ENCODE measurements at places on chromosomes 11 and 22. TPM values are rescaled to one million over a fixed set of nuclear protein-coding genes. Genes with fewer than 3 reads are reported as not detected.

KRTAP5-7 gene
- not detected for total RNA-seq

MMP27 gene
- total RNA-seq = not detected

- H3K27ac ChIP-seq = peak overlapping the region; percentile 60
- H3K27me3 ChIP-seq = no peaks in the 10 kb centered on the region
- H3K4me1 ChIP-seq = peaks cover 10% of the 10 kb centered on the region
- no peak for DNase-seq
- H3K4me3 ChIP-seq = no peak overlapping the region
These were observed 83.8 kb downstream of the ME3 start for GRCh38 chr11:86588566-86589090.

OR51E2 gene
- not detected for total RNA-seq

- H3K4me1 ChIP-seq = peaks cover 35% of the 10 kb centered on the region
- H3K36me3 ChIP-seq = no peaks in the 10 kb centered on the region
- DNase-seq = no peak
- H3K27ac ChIP-seq = no peak overlapping the region
- no peaks in the 10 kb centered on the region for H3K27me3 ChIP-seq
These were observed 48.8 kb downstream of the STIM1 start for GRCh38 chr11:3904228-3904627.

DNA sequence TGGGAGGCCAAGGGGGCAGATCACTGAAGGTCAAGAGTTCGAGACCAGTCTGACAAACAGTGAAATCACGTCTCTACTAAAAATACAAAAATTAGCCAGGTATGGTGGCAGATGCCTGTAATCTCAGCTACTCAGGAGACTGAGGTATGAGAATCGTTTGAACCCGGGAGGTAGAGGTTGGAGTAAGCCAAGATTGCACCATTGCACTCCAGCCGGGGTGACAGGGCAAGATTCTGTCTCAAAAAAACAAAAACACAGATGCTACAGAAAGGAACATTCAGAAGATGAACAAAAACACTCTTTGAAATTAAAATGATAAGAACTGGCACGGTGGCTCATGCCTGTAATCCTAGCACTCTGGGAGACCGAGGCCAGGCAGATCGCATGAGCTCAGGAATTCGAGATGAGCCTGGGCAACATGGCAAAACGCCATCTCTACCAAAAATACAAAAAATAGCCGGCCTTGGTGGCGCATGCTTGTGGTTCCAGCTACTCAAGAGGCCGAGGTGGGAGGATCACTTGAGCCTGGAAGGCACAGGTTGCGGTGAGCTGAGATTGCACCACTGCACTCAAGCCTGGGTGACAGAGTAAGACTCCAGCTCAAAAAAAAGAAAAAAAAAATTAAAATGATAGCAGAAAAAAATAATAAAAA, 8.5 kb downstream of the RAB6A start:
- no peak for DNase-seq
- no peak overlapping the region for H3K4me3 ChIP-seq
- no peaks in the 10 kb centered on the region for H3K27me3 ChIP-seq

- peaks cover 66% of the 10 kb centered on the region for H3K27me3 ChIP-seq
- peaks cover 7% of the 10 kb centered on the region for H3K4me1 ChIP-seq
- H3K36me3 ChIP-seq = no peaks in the 10 kb centered on the region
- peak; percentile 81 for DNase-seq
These were observed 10.9 kb downstream of the INS start for GRCh38 chr11:2149864-2150847.

GLB1L2 gene
- 17.1 TPM for total RNA-seq

NCAM1 gene
- total RNA-seq = 84.8 TPM

DNA sequence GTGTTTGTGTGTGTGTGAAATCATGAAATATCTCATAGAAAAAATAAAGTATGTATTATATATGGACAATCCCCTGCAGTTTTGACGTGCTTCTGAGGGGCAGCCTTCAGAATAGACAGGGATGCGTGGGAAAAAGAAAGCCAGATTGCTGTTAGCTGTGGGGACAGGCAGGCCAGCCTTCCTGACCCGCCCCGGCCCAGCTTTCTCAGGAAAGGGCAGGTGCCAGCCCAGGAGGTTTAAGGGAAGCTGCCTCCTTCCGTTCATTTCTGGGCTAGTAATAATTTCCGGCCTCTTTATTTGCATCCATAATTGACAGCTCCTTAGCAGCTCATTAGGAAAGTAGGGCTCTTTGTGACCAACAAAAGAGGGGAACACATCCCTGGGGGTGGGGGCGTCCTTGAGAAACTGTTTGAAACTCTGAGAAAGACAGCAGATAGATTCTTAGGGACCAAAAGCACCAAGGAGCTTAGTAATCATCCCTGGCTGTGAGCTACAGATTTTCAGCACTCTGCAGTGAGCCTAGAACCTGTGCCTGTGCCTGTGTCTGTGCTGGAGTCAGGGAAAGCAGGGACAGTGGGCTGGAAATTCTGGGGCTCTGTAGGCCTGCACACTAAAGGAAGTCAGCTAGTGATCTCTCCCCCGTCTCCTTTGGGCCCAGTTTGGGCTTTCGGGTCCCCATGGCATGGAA, 632.9 kb upstream of the CADM1 start:
- H3K27me3 ChIP-seq = no peaks in the 10 kb centered on the region
- H3K27ac ChIP-seq = no peak overlapping the region
- H3K4me1 ChIP-seq = no peaks in the 10 kb centered on the region
- no peak for DNase-seq
- H3K4me3 ChIP-seq = no peak overlapping the region
- no peaks in the 10 kb centered on the region for H3K36me3 ChIP-seq
